Mesothelial cell of epicardium (in vitro differentiated cells): ENCODE measurements at places on chromosomes 4 and X. TPM values are rescaled to one million over a fixed set of nuclear protein-coding genes. Genes with fewer than 3 reads are reported as not detected.

- DNase-seq: no peak
These were observed 21.8 kb downstream of the SPRY1 start for GRCh38 chr4:123418351-123418931.

- DNase-seq: no peak
These were observed 124.1 kb upstream of the SLIT2 start for GRCh38 chr4:20127626-20128025.

- no peak for DNase-seq
These were observed 1082.0 kb downstream of the RAPGEF2 start for GRCh38 chr4:160184884-160185283.

The HERC6 gene
- 18.7 to 22.4 TPM (median 21.1 TPM) in 3 replicates for total RNA-seq

- DNase-seq: no peak
These were observed 180.3 kb upstream of the PPARGC1A start for GRCh38 chr4:24070117-24070516.

The MAGEE2 gene
- total RNA-seq: not detected in 3 replicates

- no peak for DNase-seq
These were observed 108.9 kb downstream of the SORCS2 start for GRCh38 chr4:7301126-7301785.

- DNase-seq: no peak
These were observed 6.0 kb upstream of the SLC25A43 start for GRCh38 chrX:119393144-119393543.

DNA sequence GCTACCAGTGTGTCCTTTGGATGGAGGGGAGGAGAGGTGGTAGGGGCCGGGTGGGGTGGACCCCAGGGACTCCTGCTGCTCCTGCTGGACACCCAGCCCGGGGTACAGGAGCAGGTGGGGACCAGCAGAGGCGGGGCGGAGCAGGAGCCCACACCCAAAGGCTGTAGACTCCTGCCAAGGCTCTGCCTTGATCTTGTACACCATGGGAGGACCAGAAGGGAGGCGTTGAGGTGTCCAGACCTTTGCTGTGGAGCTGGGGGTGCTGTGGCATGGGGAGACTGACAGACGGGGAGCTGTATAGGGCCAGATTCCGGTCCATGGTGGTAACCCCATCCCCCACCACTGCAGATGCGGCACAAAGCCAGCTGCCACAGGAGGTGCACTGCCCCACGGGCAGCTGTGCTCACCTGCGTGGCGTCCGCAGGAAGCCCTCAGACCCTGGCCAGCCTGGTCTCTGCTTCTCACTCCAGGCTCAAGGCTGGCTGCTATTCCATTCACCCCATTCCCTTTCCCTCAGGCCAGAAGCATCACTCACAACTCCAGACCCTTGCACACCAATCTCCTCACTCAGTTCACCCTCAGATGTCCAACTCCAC is 5.0 kb upstream of the SLC26A1 start:
- DNase-seq: no peak

DNA sequence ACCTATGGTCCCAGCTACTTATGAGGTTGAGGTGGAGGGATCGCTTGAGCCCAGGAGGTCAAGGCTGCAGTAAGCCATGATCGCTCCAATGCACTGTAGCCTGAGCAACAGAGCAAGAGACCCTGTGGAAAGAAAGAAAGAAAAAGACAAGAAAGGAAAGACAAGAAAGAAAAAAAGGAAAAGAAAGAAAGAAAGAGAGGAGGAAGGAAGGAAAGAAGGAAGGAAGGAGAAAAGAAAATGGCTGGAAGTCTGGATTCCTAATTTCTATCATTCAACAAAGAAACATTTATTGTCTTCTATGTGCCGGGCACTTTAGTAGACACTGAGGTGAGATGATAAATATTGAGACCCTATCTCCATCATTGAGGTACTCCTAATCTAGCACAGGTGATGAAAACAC is 26.8 kb upstream of the BCORL1 start:
- DNase-seq: no peak

GRCh38 chrX:106899841-106900240 is 3.3 kb downstream of the RIPPLY1 start:
- no peak for DNase-seq

GRCh38 chr4:124931050-124931449 is 218.5 kb upstream of the ANKRD50 start:
- DNase-seq: no peak

GRCh38 chr4:2599304-2599654 is 62.8 kb downstream of the FAM193A start:
- DNase-seq: no peak

The IL13RA2 gene
- 0.73 to 0.79 TPM (median 0.74 TPM) in 3 replicates for total RNA-seq

The FDCSP gene
- 0.72 to 1.5 TPM (median 0.75 TPM) in 3 replicates for total RNA-seq

DNA sequence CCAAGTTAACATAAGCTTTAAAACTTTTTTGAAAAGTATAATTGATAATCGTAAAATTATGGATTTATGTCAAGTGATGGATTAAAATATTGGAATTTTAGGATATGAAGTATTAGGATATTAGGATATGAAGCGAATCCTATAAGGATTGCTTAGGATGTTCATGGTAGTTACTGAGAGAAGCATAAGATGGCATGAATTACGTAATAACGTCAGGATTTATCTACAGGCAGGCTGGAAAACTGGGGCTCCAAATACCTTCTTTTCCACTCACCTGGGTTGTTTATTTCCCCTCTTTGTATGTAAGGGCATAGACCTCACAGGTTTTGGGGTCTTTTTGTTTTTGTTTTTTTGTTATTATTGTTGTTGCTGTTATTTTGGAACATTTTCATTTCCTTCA is 65.2 kb upstream of the TMEM33 start:
- DNase-seq: no peak

DNA sequence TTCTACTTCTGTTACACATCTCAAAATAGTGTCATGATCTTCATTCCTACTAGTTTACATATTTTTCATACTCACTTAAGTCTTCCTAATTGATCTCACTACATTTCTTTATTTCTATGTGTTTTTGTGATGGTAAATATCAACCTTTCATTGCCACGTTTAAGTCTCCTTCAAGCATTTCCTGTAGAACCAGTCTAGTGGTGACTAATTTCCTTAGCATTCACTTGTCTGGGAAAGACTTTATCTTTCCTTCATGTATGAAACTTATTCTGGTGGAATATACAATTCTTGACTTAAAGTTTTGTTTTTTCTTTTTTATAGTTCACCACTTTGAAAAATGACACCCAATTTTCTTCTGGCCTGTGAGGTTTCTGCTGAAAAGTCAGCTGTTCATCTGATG is 181.4 kb upstream of the NEIL3 start:
- no peak for DNase-seq

GRCh38 chr4:163755013-163755412 is 260.5 kb downstream of the TMA16 start:
- DNase-seq: no peak

The TMEM35A gene
- total RNA-seq: 6.2 to 6.8 TPM (median 6.7 TPM) in 3 replicates

DNA sequence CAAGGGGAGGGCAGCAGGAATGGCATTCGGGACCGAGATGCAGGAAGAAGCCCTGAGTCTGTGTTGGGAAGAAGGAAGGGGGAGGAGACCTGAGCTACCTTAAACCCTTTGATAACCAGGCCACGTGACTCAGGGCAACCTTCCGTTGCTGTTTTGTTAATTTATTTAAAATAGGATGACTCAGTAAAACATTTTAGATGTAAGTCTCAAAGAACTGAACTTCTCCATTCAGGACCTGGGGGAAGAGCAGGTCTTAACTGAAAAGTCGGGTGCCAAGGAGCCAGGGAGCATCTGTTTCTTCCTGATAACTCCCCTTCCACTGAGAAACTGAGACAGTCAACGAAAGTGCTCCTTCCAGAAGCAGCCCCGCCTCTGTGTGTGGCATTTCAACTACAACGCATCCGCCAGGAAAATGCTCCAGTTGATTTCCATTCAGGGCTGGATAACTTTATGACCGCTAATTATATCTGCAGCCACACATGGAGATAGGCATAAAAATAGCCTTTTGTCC is 88.0 kb downstream of the IRF2 start:
- no peak for DNase-seq

GRCh38 chrX:150844016-150844415 is 54.5 kb downstream of the CD99L2 start:
- no peak for DNase-seq

DNA sequence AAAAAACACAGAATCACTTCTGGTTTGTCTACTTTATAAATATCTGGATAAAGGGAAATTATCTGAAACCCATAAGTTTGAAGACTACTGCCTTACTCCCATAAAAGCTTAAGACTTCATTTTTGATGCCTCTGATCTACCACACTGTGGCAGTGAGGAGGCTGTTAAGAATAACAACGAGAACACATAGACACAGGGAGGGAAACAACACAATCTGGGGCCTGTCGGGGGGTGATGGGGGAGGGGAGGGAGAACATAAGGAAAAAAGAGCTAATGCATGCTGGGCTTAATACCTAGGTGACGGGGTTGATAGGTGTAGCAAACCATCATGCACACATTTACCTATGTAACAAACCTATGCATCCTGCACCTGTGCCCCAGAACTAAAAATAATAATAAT is 573.7 kb downstream of the GBA3 start:
- no peak for DNase-seq

DNA sequence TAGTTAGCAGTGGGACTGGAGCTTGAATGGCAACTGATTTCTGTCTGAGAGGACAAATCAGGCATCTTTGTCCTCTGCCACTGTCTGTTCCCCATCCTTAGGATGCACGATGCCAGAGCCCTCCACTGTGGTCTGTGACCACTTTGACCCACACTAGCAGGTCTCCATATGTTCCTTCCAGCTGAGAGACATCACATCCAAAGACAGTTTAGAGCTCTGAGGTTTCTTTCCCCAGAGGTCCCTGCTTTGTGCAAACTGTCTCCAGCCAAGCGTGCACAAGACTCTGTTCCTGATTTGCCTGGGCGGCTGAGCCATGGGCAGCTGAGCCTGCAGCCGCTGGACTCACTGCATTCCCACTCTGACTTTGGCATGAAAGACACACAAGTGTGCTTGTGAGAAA is 98.0 kb downstream of the PTTG2 start:
- no peak for DNase-seq

DNA sequence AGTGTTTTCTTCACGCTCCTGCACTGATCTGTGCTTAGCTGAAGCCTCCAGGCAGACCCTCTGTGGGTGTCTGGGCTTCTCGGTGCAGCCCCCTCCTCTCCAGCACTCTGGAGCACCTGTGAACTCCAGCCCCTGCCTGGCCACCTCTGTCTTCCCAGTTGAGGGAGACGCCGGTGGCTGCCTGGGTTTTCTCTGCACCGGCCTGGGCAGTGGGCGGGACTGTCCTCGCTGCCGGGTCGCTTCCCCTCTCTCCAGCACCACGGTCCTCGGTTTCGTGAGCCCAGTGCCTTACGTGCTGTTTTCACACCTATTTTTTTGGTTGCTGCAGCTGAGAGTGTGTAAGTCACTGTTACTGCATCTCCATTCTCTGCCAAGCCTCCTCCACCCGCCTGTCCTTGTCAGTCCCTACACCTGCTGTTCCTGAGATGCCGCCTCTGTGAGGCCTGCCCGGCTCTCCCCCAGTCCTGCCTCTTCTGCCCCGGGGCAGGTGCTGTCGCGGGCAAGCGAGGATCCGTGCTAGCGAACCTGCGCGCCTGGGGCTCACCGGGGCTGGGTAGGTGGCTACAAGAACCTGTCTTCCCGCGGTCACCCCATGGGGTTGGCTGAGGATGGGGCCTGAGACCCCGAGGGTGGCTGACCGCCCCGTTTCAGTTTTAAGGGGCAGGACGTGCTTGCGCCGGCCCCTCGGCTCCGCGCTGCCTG is 2.4 kb upstream of the FGFRL1 start:
- DNase-seq: no peak

The N4BP2 gene
- 38.9 to 41.0 TPM (median 40.6 TPM) in 3 replicates for total RNA-seq

DNA sequence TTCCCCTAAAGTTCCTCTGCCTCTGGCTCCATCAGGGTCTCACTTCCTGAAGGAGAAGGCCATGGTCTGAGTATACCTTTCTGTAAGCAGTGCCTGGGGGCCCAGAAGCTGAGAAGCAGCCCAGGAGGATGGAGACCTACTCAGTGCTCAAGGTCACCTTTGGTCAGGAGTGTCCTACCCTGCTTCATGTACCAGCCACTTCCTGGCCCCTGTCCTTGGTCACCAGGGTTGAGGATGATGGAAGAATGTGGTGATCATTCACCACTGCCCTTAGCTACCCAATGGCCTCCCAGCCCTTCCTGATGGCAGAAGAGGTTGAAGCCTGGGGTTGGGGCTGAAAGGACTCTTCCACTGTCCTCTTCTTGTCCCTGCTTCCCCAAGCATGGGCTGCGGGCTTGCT is 9.0 kb upstream of the MFAP3L start:
- DNase-seq: no peak

The UFSP2 gene
- total RNA-seq: 30.6 to 37.2 TPM (median 36.1 TPM) in 3 replicates

DNA sequence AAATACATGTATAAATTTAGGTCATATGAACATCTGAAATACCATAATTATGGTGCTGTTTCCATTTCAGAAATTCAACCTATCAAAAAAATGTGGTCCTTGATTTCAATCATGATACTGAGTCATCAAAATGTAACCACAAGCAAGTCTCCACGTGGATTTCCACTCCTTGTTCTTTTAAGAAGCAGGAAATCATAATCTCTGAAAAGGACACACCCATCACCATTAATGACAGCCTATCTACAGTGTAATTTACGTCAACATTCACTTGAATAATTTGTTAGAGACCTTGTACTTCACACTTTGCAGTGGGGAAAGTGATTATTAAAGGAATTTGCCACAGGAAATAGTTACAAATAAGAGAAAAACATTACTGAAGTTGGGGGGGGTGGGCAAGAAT is 17.7 kb upstream of the SLC7A11 start:
- no peak for DNase-seq

- DNase-seq: no peak
These were observed 258.4 kb downstream of the DHRSX start for GRCh38 chrX:2242326-2242725.

DNA sequence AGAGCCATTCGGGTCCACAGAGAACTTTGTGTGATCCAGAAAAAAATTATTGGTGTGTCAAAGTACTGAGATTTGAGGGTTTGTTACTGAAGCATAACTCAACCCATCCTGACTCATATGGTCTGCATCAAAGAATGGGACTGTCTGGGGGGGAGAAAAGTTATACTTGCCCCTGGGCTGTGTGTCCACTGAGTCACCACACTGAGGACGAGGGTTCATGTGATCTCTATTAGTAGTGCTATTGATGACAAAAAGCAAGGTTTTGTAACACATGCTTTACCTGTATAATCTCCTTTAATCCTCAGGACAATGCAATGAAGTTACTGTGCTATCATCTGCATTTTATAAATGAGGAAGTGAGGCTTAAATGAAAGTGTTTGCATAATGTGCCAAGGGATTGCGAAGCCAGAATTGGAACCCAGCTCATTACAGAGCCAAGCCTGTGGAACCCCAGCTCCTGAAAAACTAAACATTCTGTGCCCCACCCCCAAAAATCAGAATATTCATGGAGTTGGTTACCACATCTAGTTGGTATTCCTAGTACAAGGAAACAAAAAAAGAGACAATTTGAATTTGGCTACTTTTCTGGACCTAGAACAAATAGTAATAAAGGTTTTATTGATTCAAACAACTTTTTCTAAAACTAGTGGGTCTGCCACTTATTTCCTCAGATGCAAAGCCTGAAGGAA is 31.2 kb downstream of the CCDC149 start:
- DNase-seq: no peak
